ENCODE measurements at places on chromosomes 1 and 21.

DNA sequence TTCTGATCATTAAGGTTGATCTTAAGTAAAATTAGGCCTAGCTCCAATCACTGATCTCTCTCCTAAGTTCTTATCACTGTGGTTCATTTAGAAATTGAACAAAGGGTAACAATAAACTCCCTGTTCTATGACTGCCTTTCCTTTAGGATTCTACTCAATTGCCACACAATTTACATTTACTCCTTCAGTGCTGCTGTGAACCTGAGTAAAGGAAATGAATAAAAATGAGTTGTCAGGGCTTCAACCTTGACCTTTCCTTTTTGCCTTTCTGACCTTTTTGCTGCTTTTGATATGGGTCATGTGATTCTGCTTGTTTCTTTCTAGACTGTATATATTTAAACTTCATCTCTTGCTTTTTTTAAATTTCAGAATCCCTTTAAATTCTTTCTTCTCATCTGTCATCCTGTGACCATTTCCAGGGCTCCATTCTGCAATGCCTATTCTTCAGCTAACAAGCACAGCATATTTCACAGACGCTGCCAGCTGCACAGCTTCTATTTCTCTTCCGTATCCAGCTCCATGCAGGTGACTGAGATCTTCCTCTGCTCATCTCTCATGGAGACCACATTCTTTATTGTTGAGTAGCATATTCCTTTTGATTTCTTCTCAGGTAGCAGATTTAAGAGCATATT is 3.2 kb downstream of the LRRC8B start:
- DNase-seq: no peak

DNA sequence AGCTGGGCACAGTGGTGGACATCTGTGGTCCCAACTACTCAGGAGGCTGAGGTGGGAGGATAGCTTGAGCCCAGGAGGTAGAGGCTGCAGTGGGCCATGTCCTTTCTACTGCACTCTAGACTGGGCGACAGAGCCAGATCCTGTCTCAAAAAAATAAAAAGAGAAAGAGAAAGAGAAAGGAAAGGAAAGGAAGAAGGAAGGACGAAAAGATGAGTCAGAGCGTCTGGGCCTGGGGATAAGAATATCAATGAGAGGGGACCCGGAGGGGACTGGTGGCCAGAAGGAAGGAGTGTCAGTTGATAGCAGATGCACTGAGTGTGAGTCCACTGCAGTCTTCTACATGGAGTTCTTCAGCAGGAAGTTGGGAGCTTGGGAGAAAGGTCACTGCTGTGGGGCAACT is 75.6 kb downstream of the SYT6 start:
- DNase-seq: no peak

DNA sequence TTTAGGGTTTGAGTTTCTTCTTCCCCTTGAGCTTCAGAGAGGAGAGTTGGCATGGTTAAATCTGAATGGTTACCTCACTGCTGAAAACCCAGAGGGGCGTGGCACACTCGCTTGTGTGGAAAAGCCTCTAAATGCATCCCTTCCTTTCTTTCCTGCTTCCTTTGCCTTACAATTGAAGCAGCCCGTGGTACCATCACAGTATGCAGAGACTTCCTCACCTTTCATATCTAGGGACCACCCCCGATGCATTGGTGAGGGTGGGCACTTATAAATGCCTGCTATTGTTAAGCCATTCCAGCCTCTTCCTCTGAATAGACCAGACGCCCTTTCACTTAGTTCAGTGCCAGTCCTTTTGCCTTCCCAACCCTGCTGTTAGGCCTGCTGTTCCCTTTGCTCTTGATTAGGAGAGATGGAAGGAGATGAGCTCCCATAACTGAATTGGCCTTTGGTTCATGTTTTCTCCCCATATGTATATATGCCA is 21.9 kb upstream of the LAX1 start:
- DNase-seq: no peak

DNA sequence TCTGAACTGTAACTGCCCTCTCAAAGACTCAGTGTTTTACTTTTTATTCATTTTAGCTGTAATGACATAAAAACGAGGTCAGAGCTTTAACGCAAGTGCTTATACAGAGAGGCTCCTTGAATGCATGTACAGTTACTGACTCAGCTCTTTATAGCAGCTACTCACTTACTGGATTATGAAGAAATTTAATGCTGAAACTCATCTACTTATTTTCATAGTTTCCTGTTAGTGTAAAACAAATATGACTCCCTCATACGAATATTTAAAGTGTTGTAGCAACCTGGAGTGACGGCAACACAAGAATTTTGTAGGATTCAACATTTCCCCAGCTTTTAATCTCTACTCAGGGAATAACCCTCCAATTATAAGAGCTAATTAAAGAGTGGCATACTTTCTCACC is 32.7 kb downstream of the ADSS2 start:
- no peak for DNase-seq

DNA sequence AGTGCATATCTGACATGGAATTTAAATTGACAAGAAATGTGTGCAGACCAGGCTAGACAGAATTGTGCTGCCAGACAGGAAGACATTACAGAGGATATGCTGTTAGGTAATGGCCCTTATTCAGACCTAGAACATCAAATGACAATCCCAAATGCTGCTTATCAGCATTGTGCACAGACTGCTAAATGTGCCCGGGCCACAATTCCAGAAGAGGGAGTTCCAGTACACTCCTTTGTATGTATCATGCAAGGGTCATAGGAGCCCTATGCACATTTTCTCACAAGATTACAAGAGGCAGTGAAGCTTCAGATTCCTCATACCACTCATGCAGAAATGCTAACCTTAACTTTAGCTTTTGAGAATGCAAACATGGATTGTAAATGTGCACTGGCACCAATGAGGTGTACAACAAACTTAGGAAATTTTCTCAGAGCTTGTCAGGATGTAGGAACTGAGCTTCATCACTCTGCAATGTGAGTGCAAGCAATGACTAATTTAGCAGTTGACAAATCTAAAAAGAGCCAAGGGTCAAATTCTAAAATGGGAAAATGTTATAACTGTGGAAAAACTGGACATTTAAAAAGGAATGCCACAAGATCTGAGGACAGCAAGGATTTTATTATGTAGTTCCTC is 273.5 kb downstream of the COL11A1 start:
- no peak for DNase-seq

- DNase-seq: no peak
These were observed 17.3 kb upstream of the ZNF678 start for GRCh38 chr1:227546059-227546458.

- DNase-seq: no peak
These were observed 53.6 kb upstream of the ARTN start for GRCh38 chr1:43879996-43880395.

DNA sequence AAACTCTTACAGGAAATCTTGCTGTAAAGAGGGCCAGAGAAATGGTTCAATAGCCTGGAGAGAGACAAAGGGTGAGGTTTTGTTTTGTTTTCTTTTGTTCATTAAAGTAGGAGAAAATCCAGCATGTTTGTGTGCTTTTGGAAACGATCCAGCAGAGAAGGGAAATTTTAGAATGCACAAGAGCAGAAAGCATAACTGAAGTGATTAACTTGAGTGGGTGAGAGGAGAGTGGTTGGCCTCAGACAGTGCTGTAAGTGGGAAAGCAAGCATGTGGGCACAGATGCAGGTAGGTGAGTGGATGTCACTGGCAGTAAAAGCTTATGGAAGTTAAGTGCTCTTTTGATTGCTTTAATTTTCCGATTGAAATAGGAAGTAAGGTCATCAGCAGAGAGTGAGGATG is 50.2 kb downstream of the EEIG2 start:
- no peak for DNase-seq

DNA sequence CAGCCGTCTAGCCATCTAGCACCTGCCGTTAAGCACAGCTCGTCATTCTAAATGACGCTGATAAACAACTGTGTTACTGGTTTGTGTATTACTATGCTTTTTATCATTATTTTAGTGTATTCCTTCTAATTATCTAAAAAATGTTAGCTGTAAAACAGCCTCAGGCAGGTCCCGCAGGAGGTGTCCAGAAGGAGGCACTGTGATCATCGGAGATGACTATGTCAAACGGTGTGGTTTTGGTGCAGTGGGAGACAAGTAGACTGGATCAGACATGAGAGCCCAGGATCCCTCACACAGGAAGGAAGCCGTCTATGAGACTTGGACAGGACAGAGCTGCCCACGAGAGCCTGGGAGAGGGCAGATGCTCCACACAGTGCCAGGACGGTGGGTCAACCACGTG is 55.3 kb upstream of the COL6A1 start:
- no peak for DNase-seq

GRCh38 chr1:51341876-51342496 is 11.6 kb upstream of the TTC39A start:
- peak; percentile 70 for DNase-seq

- no peak for DNase-seq
These were observed 16.4 kb upstream of the SEMA4A start for GRCh38 chr1:156136970-156137483.

GRCh38 chr21:27816301-27816700 is 849.4 kb upstream of the ADAMTS5 start:
- no peak for DNase-seq

DNA sequence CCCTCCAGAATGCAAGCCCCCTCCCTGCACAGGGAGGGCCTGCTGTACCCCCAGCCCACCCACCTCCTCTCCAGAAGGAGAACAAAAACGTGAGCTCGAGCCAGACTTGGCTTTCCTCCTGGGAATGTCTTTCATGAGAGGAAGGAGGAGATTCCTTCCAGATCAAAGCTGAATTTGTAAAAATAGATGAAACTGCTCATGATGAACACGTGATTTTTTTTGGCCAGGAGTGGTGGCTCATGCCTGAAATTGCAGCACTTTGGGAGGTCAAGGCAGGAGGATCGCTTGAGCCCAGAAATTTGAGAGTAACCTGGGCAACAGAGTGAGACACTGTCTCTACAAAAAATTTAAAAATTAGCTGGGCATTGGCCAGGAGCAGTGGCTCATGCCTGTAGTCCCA is 21.8 kb downstream of the GPR157 start:
- DNase-seq: no peak

Data from GM10248 (cell line).